ENCODE measurements at places on chromosomes 3 and 15.

GRCh38 chr3:53478166-53478830, 16.1 kb upstream of the CACNA1D start:
- DNase-seq, result no peak

- peak; percentile 30 for DNase-seq
These were observed 6.0 kb downstream of the PRC1 start for GRCh38 chr15:90988296-90988695.

DNA sequence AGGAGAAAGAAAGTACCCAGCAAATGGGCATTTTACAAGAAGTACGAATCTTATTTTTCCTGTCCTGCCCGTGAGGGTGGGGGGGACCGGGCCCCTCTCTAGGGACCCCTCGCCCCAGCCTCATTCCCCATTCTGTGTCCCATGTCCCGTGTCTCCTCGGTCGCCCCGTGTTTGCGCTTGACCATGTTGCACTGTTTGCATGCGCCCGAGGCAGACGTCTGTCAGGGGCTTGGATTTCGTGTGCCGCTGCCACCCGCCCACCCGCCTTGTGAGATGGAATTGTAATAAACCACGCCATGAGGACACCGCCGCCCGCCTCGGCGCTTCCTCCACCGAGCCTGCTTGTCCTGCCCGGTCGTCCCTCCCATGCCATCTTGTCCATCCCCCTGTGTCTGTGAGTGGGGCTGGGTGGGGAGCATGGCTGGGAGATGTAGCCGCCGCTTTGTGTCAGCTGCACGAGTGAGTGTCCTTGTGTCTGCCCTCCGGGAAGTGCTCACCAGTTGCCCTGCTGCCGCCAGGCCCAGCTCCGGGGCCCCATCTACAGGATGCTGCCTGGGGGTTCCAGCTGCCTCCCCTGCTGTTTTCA, 9.7 kb upstream of the LMAN1L start:
- no peak for DNase-seq

GRCh38 chr3:187967993-187968392, 186.0 kb upstream of the LPP start:
- no peak for DNase-seq

- DNase-seq, result no peak
These were observed 13.8 kb downstream of the CORO2B start for GRCh38 chr15:68592544-68592943.

GRCh38 chr15:100995471-100996430, 76.6 kb downstream of the LRRK1 start:
- DNase-seq, result no peak

DNA sequence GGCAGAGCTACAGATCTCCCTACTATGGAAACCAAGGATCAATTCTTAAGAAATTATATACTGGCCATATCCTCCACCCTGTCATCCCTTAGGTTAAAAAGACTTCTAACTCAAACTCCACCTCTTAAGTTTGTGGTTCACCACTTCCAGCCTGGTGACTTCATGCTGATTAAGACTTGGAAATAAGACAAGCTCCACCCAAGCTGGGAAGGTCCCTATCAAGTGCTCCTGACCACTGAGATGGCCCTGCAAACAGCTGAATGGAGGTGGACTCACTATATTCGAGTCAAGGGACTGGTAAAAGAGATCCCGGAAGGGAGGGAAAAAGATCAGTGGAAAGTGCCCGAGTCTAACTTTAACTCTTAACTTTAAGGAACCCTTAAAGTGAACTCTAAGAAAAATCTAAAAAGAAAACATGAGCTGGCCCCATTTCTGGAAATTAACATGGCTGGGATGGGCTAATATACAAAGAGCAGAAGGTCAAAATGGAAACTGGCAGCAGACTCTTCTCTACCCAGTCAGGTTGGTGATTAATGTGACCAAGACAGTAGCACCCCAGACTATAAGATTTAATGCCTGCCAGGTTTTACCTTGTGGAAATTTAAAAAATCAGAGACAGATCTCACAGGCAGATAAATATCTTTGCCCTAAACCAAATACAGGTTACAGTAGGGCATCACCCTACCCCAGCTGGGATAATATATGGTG, 43.9 kb downstream of the PPCDC start:
- DNase-seq, result peak; percentile 70

GRCh38 chr15:72472992-72473610, 1.0 kb upstream of the ARIH1 start:
- no peak for DNase-seq

DNA sequence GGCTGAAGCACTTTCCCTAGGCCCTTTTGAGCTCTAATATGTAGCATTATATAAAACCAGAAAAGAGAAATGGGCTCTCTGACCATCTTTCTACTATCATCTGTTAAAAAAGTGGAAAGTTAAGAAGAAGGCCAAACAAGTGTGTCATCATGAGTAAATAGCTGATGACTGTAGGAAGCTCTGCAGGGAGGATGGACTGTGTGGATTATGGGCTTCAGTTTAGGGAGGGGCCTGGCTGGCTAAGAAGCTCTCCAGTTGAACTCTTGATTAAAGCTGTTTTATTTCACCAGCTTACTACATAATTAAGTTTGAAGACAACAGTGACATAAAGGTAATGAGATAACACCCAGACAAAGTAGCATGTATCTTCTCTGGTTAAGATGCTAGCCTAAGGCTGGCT, 30.6 kb downstream of the INTS14 start:
- no peak for DNase-seq

Data from hematopoietic multipotent progenitor cell (in vitro differentiated cells).